ENCODE measurements at places on chromosomes 2 and 18.

DNA sequence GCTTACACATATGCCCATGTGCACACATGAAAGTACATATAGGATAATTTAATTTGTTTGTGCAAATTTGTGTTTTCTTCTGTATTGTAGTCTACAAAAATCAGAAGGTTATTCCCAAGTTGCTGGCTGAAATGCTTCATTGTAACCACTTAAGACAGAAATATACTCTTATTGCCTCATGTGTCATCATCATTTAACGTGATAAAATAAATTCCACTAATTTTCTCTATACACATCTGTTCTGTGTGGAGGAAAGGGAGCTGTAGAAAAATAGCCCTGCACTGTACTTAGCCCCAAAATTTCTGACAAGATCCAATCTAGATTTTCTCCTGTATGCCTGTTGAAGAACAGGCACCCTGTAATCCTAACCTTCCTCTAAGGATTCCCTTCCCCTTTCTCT, 20.4 kb upstream of the NR4A2 start:
- no peak for DNase-seq

DNA sequence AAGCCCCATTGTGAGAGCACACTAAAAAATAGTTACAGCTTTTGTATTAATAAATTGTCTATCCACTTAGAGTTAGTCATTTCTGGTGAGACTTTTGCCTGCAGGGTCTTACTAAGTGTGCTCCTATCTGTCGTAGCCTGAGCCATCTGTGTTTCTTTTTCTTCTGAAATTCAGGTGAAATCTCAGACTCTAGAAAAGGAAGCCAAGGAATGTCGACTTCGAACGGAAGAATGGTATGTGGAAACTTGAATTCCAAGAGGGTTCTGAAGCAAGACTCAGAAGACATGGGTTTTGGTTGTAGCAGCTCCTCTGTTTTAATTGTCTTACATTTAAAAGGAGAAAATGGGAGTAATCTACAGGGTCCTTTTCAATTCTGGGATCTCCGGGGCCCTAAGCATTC, 70.0 kb upstream of the STON1 start:
- DNase-seq, result no peak

DNA sequence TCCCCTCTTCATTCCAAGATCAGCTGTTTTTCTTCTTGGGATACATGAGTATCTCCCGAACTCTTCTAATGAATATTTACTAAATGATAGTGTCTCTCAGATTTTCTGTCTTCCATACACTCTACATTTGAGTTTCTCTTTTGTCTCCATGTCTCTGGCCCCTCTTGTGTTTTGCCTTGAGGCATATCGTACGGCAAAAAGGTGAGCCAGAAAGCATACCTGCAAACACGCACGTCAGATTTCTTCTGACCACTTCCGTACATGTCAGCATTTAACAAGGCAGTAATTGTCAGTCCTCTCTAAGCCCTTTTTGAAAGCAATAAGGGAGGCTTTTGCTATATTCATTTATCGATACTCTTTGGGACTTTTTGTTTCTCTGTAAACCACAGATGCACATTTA, 82.4 kb downstream of the FEZ2 start:
- no peak for DNase-seq

DNA sequence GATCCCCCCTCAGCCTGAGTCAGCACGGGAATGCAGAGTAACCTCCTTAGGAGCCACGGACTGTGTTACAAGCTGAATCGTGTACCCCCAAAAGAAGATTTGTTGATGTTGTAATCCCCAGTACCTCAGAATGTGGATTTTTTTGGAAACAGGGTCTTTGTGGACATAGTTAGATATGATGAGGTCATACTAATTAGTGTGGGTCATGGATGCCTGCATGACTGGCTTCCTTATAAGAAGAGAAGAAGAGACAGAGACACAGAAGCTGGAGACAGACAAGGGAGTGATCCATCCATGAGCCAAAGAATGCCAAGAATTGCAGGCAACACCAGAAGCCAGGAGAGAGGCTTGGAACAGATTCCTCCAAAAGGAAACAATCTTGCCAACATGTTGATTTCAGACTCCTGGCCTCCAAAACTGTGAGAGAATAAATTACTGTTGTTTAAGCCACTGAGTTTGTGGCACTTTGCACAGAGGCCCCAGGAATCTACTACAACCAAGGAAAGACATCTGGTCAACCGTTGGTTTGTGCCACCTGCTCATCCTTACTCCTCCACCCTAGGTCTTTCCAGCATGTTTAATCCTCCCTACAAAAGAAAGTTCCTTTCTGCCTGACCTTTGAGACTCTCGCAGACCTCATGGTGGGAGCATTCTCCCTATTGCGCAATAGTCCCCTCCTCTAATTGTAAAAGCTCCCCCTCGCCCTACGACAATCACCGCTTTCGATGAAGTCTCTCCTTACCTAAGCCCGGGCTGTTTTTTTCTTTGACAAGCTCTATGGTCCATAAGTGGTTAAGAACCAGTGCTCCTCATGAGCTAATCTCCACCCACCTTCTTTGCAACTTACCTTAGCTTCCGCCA, 91.6 kb downstream of the DNER start:
- no peak for DNase-seq

DNA sequence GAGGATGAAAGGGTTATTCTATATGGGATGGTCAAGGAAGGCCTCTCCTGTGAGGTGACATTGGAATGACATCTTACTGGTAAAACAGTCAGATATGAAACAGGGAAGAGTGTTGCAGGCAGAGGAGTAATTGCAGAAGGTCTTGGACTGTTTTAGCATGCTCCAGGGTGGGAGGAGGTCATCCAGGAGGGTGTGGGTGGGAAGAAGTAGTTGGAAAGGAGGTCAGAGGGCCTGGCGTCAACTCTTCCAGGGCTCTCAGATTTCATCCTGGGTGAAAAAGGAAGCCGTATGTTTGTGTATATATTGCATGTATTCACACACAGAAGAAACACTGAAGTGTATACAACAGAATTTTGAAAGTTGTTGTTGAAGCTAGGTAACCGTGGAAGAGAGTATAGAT, 48.2 kb downstream of the ATP9B start:
- DNase-seq, result no peak

DNA sequence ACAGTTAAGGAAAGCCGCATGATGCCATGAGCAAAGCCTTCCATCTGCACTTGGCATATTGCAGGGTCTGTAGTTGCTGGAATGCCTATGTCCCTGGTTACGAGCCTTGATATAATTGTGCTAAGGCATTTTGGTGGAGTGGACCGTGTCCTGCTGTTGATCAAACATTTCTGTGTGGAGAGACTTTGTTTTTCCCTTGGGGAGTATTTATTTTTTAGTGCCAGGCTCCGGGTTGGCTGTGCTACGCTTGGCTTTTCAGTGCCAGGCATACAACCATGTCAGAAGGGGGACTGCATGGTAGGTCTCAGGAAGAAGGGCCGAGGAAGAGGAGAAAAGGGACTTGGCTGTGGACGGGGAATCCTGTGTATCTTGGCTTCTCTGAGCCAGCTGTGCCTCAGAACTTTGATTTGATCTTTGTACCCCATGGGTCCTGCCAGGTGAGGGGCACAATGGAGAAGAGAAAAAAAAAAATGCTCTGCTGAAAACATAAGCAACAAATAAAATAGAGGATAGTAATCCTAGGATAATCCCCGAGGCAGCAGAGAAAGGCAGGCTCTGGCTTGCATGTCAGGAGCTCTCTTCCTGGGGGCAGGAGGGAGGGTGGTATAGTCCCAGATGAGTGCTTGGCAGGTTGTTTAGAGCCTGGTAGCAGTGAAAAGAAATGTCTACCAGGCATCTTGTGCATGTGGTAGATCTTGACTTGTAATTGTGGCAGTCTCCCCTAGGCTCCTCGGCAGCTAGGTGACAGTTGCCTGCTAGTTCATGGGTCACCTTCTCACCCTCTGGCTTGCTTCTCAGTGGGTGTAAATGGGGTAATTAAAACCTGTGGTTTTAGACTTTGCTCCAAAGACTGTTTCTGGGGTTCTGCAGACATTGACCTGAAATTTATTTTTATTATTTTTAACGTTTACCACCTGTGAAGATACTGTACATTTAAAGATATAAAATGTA, 233.0 kb downstream of the NEDD4L start:
- DNase-seq, result no peak

- peak; percentile 20 for DNase-seq
Measured at GRCh38 chr2:166375195-166375735, 479 bp downstream of the SCN9A start.

DNA sequence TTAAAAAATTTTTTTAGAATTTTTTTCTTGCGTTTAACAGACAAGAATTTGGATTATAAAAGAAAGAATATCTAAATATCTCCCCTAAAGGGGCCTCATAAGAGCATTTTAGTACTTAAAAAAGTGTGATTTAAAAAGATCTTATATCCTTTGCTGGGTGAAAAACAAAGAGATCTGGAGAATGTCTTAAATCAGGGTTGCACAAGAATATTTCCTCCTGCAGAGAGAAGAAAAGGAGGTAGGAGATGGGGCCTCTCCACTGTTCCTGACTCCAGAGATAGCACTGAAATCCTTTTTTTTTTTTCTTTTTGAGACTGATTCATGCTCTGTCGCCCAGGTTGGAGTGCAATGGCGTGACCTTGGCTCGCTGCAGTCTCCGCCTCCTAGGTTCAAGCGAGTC, 68.5 kb upstream of the OSR1 start:
- DNase-seq, result no peak

DNA sequence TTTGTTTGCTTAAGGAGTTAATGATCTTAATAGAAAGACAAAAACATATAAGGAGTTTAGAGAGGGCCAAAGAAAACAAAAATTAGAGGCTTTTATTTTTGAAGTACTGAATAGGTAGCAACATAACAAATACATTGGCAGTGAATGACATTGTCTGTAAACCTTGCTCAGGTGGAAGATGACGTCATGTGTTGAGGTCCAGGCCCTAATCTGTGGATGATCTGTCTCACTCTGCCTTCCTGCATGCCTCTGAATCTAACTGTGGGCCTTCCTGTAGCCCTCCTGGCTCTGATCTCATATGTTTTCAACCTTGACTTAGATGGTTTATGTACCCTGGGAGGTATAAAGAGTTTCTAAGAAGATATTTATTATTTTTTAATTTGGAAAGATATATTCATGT, 58.1 kb upstream of the DYNAP start:
- DNase-seq, result no peak

GRCh38 chr2:182302174-182302573, 124.7 kb downstream of the PDE1A start:
- DNase-seq, result no peak

DNA sequence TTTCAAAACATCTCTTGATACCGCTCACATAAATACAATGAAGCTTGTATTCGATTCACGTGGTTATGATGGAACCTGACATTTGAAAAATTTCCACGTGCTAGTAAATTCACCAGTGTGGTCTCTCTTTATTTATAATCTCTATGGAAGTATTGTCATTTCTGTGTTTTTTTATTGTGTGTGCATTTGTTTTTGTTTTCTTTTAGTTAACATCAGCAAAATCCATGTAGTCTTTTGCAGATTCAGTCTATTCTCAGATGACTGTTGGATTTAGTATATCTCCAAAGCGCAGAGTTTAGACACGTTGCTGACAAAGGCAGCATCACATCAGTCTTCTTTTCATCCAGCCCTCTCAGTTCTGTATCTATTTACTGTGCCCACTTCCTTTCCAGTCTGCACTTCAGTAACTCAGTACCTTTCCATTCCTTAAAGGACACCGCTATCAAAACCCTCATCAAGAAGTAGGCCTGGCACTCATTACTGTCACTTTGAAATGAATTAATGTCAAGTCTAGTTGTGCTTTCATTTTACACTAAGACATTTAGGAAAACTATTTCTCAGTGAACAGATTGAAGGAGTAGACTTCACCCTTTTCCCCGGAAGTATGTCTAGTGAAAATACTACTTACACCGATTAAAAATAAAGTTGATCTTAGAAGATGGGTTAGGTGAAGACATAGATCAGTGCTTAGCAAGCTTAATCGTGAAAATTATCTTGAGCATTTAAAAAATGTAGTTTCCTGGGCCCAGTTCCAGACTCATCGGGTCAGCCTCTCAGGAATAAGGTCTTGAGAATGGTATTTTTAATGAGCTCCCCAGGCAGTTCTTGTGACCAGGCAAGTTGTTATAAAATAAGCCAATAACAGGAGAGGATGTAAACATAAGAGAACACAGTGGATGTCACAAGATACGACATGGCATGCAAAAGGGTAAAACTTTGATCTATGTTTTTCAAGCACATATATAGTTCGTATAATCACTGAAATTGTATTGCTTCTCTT, 506.8 kb upstream of the ZEB2 start:
- DNase-seq, result no peak

- DNase-seq, result no peak
Measured at GRCh38 chr2:47057687-47058002, 97.5 kb downstream of the STPG4 start.

GRCh38 chr18:79644666-79645057, 34.9 kb upstream of the CTDP1 start:
- no peak for DNase-seq

DNA sequence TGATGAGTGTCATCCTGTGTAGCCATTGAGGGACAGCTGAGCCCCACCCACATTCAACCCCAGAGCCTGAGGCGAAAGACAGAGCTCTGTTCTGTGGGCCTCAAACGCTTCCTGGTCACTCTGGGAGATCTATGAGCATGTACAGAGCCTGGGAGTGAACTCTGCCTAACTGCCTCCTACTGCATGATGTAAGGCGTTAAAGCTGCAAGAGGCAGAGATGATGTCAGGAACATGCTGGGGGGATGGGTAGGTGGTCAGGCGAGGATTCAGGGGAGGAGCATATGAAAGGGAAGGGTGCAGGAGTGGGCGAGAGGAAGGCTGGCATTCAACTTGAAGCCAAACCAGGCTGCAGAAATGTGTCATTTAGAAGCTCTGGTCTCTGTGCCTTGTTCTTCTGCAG, 181.0 kb downstream of the TFCP2L1 start:
- DNase-seq, result no peak

GRCh38 chr2:10269711-10270610, 32.7 kb upstream of the HPCAL1 start:
- no peak for DNase-seq

- DNase-seq, result no peak
Measured at GRCh38 chr18:22210311-22210754, 40.9 kb downstream of the GATA6 start.

- no peak for DNase-seq
Measured at GRCh38 chr2:222795450-222796357, 65.1 kb upstream of the ACSL3 start.

DNA sequence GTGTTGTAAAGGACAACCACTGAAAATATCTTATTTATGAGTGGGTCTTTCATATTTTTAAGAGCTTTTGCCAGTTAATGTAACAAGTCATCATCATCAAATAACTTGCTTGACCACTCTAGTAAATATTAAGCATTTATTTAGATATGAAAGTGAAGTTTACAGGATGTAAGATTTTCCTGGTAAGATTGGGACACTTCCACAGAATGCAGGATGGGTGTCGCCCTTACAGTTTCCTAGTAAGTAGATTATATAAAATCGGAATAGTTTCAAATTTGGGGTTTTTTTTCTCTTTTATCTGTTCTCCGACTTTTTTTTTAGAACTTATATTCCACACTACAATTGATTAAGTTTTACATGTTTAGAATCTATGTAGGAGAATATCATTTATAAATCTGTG, 14.8 kb upstream of the SLC40A1 start:
- DNase-seq, result no peak

DNA sequence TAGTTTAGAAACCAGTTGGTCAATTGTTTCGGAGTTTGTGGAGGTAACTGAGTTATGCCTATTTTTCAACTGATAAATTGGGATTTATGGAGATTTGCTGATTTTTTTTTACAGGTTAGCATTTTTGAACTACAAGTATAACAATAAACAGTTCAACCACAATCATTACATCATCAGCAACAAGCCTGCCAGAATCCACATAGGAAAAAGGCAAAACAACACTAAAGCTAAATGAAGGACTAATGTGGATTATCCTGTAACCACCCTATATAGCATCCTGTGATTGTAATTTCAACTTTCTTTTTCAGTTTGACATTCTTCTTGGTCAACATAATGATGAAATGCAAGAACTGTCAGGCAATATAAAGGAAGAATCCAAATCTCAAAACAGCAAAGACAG, 76.5 kb downstream of the CCDC102B start:
- no peak for DNase-seq

Measured in urinary bladder (tissue), 4 donors.